Stimulated activated CD4-positive, alpha-beta T cell treated with anti-CD3 and anti-CD28 coated beads, Interleukin-4, amount 100 ng/mL, for 1 hour (primary cell): ENCODE measurements at places on chromosomes 6 and 20.

DNA sequence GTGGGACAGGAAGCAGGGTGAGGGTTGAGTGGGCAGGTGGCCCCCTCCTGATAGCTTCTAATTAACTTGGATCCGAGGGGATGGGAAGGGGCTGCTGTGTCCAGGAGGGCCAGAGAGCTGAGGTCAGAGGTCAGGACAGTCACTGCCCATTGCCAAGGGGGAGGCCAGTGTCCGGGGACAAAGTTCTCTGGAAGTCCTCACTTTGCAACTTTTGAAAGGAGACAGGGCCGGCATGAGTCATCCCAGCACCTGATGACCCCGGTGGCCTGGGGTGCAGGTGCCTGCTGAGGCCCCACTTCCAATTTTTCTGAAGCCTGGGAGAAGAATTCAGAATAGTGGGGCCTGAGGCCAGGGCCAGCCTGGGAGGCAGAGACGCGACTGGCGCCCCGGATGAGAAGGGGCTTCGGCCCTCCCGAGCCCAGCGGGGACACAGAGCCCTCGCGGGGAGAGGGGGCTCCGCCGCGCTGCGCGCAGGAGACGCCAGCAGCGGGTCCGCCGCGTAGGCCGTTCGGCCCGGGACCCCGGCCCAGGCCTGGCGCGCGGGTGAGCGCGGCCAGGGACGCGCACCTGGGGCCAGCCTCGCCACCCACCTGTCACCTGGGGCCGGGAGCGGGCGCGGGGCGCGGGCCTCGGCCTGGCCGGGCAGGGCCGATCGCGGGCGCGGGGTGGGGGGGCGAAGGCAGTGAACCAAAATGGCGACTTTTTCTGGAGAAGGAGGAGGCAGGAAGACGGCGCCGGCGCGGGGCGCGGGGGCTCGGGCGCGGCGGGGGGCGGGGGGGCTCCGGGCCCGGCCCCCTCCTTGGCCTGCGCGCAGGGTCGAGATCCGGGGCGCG is 586 bp downstream of the ZNF512B start:
- peak; percentile 53 for DNase-seq

DNA sequence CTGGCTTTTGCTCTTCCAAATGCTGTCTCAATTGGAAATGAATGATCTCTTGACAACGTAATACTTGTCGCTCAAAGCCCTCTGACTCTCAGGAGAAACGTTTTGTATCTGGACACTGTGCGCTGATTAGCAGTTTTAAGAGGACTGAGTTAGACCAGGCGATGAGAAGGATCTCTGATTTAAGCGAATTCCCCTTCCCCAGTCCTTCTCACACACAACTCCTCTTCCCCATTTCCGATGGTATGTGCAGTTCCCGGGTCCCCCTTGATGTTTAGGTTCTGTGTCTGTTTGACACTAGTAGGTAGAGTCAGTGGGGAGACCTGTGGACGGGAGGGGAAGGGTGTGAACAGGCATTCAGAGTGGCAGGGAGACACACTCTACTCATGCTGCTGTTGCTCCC is 2.5 kb downstream of the ZDHHC14 start:
- no peak for DNase-seq

- DNase-seq, result no peak
These were observed 57.3 kb upstream of the PHACTR2 start for GRCh38 chr6:143620447-143620846.

- no peak for DNase-seq
These were observed 11.5 kb upstream of the TENT5A start for GRCh38 chr6:81763968-81764367.

GRCh38 chr6:39822846-39823815 is 31.0 kb downstream of the DAAM2 start:
- no peak for DNase-seq

DNA sequence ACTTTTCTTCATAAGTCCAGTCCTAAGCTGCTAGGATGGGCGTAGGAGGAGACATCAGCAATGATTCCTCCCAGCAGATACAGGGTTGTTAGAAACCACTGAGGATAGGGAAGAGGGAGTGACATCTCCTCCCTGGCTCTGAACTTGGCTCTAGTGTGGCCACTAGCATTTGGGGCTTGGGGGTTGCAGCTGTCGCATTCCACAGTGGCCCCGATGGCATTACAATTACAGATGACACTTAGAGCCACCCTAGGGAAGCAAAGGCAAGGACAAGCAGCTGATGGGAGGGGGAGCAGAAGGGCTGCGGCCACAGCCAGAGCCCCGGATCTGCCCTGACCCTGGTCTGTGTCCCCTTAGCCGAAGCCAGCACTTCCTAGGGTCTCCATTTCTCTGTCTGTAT is 9.5 kb upstream of the CDKN1A start:
- DNase-seq, result no peak
